Renal cortex interstitium (tissue), 15 donors: ENCODE measurements at places on chromosomes 1 and 21.

DNA sequence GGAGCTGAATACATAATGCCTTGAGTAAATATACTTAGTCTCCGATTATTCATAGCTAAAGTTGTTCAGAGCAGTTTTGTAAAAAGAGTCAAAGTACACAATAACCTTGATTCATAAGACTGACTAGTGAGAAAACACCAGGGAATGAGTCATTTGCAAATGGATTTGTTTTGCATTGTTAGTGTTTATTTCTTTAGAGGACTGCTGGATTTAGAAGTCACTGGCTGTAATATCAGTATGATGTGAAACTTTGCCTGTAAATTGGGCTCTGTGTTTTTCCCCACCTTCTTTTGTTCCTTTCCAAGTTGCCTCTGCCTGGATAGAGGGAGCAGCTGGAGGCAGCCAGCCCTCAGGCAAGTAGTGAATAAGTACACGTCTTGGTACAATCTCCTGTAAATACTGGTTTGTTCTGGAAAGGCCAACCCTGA is 474.7 kb downstream of the NUF2 start:
- no peak for DNase-seq

DNA sequence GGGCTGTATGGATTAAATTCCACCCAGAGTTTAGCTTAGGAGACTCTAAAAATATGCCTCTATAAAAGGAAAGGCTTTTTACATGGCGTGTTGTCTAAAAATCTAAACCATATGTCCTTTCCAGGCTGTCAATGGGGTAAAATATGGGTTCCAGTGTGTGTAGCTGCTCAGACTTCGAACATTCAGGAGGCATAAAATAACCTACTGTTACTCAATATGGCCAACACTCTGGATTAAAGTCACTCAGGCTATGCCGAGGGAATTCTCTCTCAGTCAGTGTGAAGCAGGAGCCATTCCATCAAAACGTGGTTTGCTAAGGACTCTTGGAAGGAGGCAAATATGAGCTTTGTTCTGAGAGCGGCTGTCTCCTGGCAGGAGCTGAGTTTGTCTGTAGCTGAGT is 135.3 kb downstream of the RUNX1 start:
- DNase-seq, result no peak

GRCh38 chr1:151867765-151868411 is 14.4 kb upstream of the THEM5 start:
- DNase-seq, result no peak

- DNase-seq, result no peak
These were observed 217.5 kb downstream of the CAMTA1 start for GRCh38 chr1:7002728-7003127.

DNA sequence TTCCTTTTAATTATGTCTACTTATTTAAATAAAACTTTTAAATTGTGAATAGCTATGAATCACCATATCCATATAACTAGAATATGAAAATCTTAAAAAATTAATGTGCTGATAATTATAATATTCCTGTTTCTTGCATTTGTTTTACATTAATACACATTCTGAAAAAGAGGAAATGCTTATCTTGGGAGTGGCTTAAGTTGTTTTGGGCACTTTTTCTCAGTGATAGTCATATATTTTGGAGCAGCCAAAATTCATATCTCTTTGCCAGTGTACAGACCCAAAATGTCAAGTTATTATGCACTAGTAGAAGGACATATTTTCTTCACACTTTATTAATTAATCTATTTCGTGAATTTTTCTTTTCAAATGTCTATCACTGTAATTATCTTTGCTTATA is 838.5 kb downstream of the USP25 start:
- no peak for DNase-seq

DNA sequence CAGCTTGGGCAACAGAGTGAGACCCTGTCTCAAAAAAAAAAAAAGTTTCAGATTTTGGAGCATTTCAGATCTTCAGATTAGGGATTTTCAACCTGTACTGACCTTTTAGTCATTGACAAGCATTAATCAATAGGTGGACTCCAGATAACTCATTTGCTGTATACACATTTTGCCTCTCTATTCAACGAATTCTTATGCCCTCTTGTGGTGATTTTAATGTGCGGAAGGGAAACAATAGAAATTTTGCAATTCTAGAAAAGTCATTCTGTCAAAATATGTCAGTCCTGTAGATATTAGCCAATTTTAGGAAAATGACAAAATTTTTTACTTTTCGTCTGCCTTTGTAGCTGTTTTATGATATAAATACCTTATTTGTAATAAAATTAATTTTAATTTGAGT is 11.6 kb upstream of the OR2G2 start:
- DNase-seq, result peak; percentile 1
